ENCODE measurements at places on chromosomes 3 and 15.

GRCh38 chr3:3081381-3082233 is 28.6 kb downstream of the IL5RA start:
- no peak for DNase-seq

DNA sequence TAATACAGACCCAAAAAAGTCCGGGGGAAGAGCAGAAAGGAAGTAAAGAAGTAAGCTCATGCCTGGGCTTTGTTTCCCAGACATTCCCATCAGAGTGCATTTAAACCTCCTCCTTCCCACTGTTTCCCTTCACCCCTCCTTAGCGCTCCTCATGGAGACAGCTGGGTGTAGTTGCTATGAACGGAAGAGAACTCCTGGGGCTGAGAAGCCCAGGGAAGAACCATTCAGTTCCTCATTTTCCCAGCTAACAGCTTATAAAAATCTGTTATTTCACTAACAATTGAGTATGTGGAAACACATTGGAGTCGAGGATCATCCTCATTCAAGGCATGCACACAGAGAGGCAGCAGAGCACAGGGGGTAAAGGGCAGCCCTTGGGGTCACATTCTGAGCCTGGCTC is 299.3 kb downstream of the SHQ1 start:
- DNase-seq = no peak

- DNase-seq = peak; percentile 19
These were observed 368.4 kb downstream of the MECOM start for GRCh38 chr3:169295126-169295525.

- DNase-seq = no peak
These were observed 4.0 kb upstream of the AQR start for GRCh38 chr15:34973512-34973911.

DNA sequence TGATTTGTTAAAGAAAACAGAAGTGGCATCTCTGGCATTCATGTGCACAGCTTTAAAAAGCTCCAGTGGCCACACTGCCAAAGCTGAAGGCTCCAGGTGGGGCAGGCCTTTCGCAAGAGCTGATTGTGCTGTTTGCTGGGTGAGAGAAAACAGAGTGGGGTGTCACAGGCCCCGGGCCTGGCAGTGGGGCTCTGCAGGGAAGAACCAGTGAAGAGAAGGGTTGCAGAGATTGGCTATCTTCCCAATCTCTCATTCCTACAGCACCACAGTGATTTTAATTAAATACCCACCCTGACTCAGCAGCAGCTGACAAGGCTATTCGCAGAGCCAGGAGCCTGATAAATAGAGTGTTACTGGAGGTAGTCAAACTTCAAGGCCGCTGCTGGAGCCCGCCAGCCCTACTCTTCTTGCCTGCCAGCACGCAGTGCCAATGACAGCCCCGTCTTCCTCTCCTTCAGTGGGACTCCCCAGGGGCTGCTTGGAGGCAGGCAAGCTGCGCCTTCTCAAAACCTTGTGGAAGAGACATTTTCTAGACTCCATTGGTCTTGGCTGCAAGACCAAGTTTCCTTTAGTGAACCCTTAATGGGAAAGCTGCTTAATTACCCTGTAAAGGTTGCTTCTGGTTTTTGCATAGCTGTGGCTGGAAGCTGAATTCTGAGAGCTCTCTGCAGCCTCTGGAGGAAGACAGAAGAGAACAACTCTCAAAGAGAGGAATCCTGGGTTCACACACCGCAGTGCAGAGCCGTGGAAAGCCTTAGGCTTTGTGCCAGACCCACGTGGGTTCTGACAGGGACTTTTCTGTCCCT is 225.8 kb upstream of the SLCO3A1 start:
- no peak for DNase-seq

GRCh38 chr3:61354604-61355003 is 103.4 kb upstream of the FHIT start:
- DNase-seq = no peak

DNA sequence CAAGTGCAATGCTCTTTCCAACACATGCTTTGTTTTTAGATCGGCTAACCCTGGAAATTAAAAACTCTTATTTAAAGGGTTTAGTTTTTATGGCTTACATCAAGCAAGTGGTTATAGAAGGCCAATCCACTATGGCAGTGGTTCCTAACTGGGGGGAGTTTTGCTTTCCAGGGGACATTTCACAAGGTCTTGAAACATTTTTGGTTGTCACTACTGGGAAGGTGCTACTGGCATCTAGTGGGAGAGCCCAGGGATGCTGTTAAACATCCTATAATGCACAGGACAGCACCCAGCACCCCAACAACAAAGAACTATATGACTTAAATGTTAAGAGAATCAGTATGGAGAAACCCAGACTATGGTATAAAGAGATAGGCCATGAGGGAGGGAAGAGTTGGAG is 439.0 kb downstream of the NTRK3 start:
- DNase-seq = no peak

GRCh38 chr3:13451301-13451673 is 28.8 kb upstream of the HDAC11 start:
- no peak for DNase-seq

GRCh38 chr3:168239287-168239686 is 143.6 kb upstream of the GOLIM4 start:
- no peak for DNase-seq

- DNase-seq = peak; percentile 19
These were observed 148.8 kb upstream of the TRIM42 start for GRCh38 chr3:140529096-140529495.

GRCh38 chr3:106018929-106019550 is 150.2 kb upstream of the CBLB start:
- no peak for DNase-seq

DNA sequence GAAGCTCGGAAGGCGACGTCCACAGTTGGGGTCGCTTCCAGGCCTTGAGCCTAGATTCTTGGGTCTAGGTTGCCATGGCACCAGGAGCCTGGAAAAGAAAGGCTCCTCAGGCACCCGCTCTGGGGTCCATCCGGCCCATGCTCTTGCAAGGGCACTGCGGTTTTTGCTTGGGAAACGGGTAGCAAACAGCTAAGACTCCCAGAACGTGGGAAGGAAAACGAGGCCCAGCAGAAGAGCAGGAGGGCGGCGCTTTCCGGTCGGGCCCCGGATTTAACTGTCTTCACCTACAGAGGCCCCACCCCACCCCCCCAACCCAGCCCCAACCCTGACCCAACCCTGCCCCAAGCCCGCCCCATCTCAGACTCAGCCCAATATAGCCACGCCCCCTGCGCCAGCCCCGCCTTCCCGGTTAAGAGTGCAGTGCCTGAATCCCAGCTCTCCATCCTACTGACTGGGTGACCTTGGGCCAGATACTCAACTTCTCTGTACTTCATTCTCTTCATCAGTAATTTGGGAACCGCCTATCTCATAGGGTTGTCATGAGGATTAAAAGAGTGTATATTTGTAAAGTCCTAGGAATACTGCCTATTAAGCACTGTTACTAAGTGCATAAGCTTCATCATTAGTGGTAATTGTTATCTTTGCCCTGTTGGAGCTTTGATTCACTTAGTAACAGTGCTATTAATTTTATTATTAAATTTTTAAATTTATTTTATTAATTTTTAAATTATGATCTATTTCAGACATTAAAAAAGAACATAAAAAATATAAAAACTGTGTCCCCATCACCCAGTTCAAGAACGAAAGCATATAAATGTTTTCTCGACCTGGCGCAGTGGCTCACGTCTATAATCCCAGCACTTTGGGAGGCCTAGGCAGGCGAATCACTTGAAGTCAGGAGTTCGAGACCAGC is 28.4 kb upstream of the SMAD6 start:
- DNase-seq = peak; percentile 37

- DNase-seq = peak; percentile 85
These were observed 252.5 kb downstream of the THRB start for GRCh38 chr3:24242012-24242698.

- DNase-seq = no peak
These were observed 268.6 kb upstream of the UBE2E1 start for GRCh38 chr3:23537101-23537551.

GRCh38 chr3:30370681-30371271 is 235.6 kb upstream of the TGFBR2 start:
- peak; percentile 76 for DNase-seq

DNA sequence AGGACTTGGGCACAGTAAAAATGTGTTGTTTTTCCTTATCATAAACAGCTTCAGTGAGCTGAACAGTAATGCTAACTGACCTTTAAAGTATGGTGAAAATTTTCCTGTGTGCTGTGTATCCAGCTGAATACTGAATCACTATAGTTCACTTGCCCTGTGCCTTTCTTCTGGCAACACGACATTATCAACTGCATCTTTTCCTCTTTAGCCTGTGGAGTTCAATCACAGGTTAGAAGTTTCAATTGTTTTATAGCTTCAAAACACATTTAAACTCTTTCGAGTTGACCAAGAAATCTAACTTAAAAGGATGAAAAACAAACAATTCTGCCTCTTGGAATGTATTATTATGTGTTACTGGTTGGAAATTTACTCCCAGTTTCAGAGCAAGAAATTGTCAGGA is 1120.7 kb upstream of the ALCAM start:
- no peak for DNase-seq

GRCh38 chr3:58066842-58067241 is 58.6 kb downstream of the FLNB start:
- peak; percentile 93 for DNase-seq

DNA sequence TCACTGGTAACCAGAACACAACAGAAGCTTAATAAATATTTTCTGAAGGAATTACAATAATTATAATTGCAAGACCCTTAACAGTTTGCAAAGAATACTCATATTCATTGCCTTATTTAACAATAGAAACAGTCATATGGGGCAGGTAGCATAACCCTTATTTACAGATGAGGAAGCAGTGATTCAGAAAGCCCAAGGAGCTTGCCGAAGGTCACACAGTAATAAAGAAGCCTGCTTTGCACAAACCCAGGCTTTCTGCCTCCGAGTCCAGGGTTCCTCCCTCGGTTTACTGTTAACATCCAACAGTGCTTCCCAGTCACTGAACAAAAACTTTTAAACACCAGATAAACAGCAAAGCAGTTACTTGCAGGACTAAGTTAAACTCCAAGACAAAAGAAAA is 35.3 kb downstream of the SRGAP3 start:
- DNase-seq = no peak

DNA sequence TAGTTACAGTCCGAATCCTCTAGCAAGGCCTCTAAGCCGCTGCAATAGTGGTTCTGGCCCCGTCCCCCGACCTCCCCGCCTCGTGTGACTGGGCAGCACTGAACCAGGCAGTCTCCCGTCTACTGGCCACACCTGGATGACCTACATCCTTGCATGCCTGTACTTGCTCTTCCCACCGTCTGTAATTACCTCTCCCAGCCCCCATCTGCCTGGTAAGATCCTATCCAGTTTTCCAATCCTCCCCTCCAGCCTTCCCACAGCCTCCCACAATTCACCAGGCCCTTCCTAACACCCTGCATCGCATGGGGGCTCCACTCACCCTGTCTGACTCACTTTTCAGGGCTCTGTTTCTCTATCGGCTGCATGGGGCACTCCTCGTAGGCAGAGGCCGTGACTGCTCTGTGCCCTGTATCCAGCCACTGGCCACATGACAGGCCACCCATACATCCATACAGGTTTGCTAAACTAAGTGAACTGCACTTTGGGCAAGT is 32.8 kb downstream of the XXYLT1 start:
- peak; percentile 13 for DNase-seq

DNA sequence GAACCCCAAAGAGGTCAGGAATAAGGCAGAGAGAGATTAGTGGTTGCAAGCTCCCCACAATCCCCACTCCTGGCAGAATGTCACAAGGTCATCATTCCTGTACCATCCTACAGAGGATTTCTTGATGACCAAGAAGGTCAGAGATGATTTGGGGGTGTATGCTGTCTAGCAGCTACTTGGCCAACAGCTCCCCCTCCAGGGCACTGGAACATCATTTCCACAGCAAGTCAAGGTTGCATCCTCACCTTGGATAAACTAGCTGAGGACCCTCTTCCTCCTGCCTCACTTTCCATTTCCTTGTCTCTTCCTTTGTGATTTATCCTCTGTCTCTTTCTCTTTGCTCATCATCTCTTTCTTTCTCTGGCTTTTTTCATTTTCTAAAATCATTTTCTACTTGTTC is 106.3 kb downstream of the PROS1 start:
- no peak for DNase-seq

DNA sequence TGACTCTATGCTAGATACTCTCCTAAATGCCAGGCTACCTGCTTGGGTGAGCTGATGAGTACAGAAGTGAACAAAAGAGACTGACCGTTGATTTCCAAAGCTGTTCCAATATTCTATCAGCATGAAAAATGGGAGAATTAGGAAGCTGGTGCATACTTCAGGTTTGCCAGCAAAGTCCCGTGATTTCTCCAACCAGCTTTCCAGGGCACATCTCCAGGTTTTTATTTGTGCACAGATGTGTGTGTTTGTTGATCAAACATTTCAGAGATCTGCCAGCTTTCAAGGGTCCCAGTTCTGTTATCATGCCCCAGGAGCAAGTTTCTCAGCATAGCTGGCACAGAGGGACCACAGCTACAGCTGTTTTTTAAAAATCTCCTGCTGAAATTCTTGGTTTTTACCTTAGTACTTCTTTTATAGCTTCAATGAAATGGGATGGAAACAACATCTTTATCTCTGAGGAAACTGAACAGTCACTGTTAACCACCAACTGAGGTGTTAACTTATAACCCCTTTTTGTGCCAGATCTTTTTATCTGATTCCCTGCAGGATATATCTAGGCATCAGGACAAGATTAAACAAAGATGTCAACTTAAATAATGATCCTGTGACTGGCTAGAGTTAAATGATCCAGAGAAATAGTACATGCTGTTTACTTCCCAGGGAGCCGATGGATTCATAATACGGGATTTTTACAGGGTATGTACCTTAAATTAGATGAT is 380.8 kb downstream of the GRM7 start:
- DNase-seq = no peak

- DNase-seq = no peak
These were observed 40.9 kb downstream of the PML start for GRCh38 chr15:74035121-74036017.

DNA sequence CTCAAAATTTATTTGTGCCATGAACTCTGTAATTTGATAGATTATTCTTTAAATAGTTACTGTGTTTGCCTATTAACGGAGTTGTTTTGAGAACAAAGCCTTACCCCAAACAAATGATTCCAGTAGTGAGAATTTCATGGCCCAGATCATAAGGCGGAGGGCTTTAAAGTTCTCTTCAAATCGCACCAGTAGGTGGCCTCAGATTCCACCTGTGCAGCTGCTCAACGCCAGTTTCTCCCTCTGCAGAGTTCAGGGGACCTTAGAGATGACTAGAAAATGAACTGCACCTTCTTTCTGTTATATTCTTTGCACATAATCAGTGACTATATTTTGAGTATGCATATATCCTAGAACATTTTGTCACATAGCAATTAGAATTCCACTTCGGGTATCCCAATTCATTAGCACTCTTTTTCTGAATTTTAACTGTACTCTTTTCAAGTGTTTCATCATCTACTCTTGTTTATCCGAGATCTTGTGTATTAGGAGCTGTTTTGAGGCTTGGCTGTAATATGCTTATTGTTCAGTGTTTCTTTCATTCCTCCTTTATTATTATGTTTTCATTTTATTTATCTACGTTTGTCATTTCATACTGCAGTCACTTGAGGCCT is 232.6 kb upstream of the CHRM5 start:
- DNase-seq = peak; percentile 33

GRCh38 chr15:79593119-79593869 is 161.2 kb downstream of the MINAR1 start:
- peak; percentile 8 for DNase-seq

- DNase-seq = no peak
These were observed 462.0 kb downstream of the GBE1 start for GRCh38 chr3:81299481-81299880.
